NCI-H1694 (cell line): ENCODE measurements at places on chromosomes 1 and 21.

- no peak for DNase-seq
These were observed 467.4 kb upstream of the VAMP3 start for GRCh38 chr1:7303554-7304317.

- DNase-seq = no peak
These were observed 47.5 kb downstream of the MRPL39 start for GRCh38 chr21:25559746-25560145.

GRCh38 chr1:165633614-165634013, 2.6 kb downstream of the MGST3 start:
- no peak for DNase-seq

DNA sequence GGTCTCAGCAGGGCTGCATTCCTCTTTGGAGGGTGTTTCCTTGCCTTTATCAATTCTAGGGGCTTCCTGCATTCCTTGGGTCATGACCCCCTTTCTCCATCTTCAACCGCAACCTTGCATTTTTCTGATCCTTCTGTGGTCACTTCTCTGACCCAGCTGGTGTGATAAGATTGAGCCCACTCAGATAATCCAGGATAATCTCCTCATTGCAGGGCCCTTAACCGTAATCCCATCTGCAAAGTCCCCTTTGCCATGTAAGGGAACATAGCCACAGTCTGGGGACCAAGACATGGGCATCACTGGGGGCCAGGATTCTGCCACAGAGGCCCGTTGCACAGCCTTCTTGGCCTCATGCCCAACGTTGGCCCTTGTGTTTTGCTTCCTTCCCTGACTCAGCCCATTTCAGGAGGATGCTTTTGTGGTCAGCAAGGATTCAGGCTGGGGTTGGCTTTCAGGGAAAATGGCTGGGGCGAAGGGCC, 35.0 kb upstream of the IL19 start:
- DNase-seq = no peak
